GM06990 (cell line): ENCODE measurements at places on chromosomes 16 and 17.

GRCh38 chr17:31741371-31741770, 117.7 kb downstream of the COPRS start:
- DNase-seq, result no peak

DNA sequence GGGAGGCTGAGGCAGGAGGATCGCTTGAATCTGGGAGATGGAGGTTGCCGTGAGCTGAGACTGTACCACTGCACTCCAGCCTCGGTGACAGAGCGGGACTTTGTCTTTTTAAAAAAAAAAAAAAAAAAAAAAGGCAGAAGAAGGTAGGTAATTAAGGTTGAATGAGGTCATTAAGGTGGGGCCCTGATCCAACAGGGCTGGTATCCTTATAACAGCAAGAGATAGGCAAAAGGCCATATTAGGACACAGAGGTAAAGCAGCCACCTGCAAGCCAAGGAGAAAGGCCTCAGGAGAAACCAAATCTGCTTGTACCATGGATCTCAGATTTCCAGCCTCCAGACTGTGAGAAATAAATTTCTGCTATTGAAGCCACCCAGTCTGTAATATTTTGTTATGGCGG, 60.3 kb downstream of the SPAG9 start:
- DNase-seq, result no peak

- DNase-seq, result no peak
Observed at GRCh38 chr16:12259651-12260050, 283.1 kb downstream of the SNX29 start.

- no peak for DNase-seq
Observed at GRCh38 chr17:29614349-29615047, 8.2 kb downstream of the CORO6 start.

GRCh38 chr17:35630530-35631148, 43.5 kb downstream of the AP2B1 start:
- DNase-seq, result no peak

GRCh38 chr17:40615068-40615840, 32.4 kb downstream of the SMARCE1 start:
- DNase-seq, result peak; percentile 76

- no peak for DNase-seq
Observed at GRCh38 chr17:549177-550040, 165.2 kb downstream of the VPS53 start.

- no peak for DNase-seq
Observed at GRCh38 chr17:42623732-42624596, 14.5 kb downstream of the TUBG1 start.

- DNase-seq, result no peak
Observed at GRCh38 chr16:85514598-85515318, 98.4 kb upstream of the GSE1 start.

DNA sequence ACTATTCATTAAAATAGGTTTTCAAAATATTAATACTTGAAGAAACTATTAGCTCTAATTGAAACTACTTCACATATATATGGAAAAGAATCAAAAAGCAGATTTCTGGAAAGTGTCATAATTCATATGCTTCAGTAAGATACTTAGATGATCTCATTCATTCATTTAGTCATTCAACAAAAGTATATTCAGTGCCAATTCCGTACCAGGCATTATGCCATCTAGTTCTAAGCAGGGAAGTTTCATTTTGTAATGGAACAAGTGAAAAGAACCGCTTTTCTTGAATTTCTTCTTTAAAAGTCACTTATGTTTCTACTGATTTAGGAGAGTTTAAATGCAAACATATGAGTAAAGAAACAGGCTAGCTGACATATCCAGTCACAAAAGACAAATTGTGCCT, 118.3 kb upstream of the FAM20A start:
- no peak for DNase-seq

DNA sequence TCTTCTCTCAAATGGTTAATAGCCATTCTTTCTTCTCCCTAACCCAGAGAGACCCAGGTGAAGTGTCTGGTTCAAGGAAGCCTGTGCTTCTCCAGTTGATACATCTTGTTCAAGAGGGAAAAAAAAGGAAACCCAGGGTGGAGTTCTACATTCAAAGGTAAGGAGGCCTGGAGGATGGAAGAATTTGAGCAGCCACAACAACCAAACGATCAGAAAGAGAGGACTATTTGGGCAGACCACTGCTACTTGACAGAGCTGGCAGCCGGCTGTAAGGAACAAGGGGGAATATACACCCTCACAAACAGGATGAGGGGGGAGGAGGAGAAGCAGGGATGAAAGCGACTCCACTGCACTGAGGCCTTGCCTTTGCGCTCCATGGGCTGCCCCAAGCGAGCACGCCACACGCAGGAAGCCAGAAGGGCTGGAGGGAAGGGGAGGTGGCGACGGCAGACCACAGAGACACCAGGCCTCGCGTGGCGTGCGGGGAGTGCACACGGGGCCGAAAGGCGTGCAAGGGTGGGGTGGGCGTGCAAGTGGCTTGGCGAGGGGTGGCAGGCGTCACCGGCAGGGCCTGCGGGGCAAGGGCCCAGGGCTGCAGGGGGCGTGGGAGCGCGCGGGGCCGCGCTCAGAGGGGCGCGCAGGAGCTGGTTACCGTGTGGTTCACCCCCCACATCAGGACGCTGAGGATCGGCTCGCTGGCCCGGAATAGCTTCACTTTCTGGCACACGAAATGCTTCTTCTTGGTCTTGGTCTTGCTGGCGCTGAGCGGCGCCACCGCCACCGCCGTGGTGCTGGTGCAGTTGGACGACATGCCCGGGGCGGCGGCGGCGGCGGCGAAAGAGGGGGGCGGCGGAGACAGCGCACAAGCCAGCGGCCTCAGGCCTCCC, 499 bp downstream of the PIP4K2B start:
- DNase-seq, result peak; percentile 78

DNA sequence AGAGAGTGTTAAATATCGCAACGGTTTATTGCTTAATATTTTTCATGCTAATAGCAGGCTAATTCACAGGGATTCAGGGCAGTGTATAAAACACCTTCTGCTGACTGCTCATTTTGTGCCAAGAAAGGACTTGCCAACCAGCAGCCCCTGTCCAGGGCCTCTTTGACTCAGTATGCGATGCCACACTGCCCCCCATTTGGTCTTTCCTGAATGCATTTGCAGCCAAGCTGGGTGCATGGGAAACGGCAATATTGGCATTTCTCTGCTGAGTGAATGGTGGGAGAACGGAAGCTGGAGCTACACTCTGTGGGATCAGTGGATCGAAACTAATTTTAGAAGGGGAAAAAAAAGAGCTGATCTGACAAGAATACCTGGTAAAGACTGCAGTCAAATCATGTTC, 152.9 kb upstream of the C16orf82 start:
- no peak for DNase-seq

- DNase-seq, result no peak
Observed at GRCh38 chr16:65786916-65787315, 579.6 kb upstream of the CDH5 start.

GRCh38 chr16:89150090-89150835, 21.3 kb upstream of the CDH15 start:
- no peak for DNase-seq

GRCh38 chr16:85090181-85090580, 22.1 kb downstream of the CIBAR2 start:
- no peak for DNase-seq

- DNase-seq, result no peak
Observed at GRCh38 chr17:19290066-19290705, 53.0 kb downstream of the EPN2 start.

- no peak for DNase-seq
Observed at GRCh38 chr17:83062818-83063671, 16.4 kb upstream of the METRNL start.

DNA sequence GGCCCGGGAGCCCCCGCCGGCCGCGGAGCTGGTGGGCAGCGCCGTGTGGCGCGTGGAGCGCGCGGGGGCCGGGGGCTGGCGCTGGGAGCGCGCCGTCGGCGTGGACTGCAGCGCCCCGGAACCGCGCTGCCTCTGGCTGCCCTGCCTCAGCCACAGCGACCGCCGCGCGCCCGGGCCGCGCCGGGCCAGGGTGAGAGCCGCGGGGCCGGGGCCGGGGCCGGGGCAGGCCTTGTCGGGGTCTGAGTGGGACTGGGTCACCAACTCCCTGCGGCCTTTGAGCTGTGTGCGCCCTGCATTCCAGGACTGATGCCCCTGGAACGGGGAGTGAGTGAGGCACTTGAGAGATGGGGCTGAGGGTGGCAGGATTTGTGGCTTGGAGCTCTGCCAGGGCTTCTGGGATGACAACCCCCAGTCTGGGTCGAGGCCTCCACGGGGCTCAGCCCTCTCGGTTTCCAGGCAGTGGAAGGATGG, 25.7 kb downstream of the ARHGAP23 start:
- no peak for DNase-seq

- DNase-seq, result no peak
Observed at GRCh38 chr17:67770539-67770938, 52.8 kb downstream of the NOL11 start.

DNA sequence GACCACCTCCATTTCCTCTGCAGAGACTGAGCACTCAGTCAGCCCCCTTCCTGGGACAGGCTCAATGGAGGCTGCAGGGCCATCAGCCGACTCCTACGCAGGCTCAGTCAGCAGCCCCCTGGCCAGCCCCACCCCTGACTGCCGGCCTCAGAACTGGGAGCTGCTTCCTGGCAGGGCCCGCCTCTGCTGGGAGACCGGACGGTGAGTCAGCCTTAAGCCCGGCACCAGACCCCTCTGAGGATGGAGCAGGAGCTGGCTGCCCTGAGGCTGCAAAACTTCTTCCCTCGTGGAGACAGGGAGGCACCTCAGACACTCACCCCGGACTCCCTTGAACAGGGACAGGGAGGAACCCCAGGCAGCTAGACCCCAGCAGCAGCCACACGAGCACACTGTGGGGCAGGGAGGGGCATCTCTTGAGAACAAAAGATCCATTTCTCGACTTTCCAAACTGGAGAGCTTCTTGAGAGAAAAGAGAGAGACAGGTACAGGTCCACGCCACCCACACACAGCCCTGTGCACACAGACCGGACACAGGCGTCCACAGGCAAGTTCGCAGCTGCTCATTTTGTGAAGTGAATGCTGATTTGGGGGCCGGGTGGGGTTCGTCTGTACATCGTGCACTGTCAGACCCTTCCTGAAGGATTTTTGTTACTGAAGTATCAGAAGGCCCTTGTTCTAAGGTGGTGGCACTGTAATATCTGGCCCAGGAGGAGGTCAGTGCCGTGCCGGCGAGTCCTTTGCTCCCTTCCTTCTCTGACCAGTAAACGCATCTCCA, 1.3 kb upstream of the TUBB3 start:
- no peak for DNase-seq

- DNase-seq, result no peak
Observed at GRCh38 chr17:20087538-20088250, 78.5 kb downstream of the SPECC1 start.
